ENCODE measurements at places on chromosomes 11 and 22.

- no peak for DNase-seq
Measured at GRCh38 chr11:30617762-30618161, 31.6 kb upstream of the MPPED2 start.

DNA sequence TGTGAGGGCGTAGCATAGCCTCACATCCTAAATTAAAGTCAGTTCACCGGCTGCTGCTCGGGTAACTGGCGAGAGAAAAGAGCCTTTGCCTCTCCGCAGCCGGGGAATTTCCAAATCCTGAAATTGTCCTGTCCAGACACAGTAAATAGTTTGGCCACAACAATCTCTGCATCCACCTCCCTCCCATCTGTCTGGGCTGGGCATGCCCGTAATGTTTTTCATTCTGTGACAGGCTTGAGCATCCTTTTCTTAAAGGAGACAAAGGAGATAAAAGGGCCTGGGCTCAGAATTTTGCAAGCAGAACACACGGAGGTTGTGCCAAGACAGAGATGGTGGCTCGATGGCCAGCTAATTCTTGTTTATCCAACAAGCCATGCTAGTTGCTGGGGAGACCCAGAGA is 19.2 kb upstream of the CBX6 start:
- no peak for DNase-seq

- DNase-seq: no peak
Measured at GRCh38 chr11:122112470-122113365, 3.3 kb downstream of the BLID start.

DNA sequence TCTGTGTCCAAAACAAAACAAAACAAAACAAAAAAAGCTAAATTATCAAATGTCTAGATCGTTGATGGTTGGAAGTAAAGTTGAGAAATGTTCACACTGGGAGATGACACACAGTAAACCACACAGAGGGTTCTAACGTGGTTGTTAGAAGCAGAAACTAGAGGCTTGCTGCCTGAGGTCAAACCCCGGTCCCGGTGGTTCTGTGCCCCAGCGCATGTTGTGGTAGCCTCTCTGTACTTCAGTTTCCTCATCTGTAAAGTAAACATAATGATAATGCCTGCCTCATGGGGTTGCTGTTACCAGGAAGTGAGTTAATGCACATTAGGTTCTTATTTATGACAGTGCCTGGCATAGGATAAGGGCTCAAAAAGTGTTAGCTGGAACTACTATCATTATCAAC is 33.4 kb downstream of the PPARA start:
- no peak for DNase-seq

GRCh38 chr11:13284776-13285588 is 7.4 kb downstream of the BMAL1 start:
- DNase-seq: peak; percentile 73

- DNase-seq: no peak
Measured at GRCh38 chr11:86575927-86576326, 96.5 kb downstream of the ME3 start.

- no peak for DNase-seq
Measured at GRCh38 chr11:130301002-130301401, 13.7 kb downstream of the ZBTB44 start.

- DNase-seq: no peak
Measured at GRCh38 chr11:62752994-62753735, 795 bp downstream of the ZBTB3 start.

- DNase-seq: no peak
Measured at GRCh38 chr11:68925611-68926010, 21.9 kb downstream of the IGHMBP2 start.

GRCh38 chr11:114447444-114447843 is 8.2 kb downstream of the REXO2 start:
- DNase-seq: no peak

GRCh38 chr11:87176044-87176443 is 138.3 kb downstream of the TMEM135 start:
- DNase-seq: no peak

GRCh38 chr11:23585416-23586104 is 725.3 kb upstream of the CCDC179 start:
- DNase-seq: no peak

GRCh38 chr11:68954836-68955606 is 25.8 kb downstream of the MRGPRD start:
- DNase-seq: no peak
